Mucosa of gallbladder (tissue), 1 donor: ENCODE measurements at places on chromosomes 1 and 21. TPM values are rescaled to one million over a fixed set of nuclear protein-coding genes. Genes with fewer than 3 reads are reported as not detected.

DNA sequence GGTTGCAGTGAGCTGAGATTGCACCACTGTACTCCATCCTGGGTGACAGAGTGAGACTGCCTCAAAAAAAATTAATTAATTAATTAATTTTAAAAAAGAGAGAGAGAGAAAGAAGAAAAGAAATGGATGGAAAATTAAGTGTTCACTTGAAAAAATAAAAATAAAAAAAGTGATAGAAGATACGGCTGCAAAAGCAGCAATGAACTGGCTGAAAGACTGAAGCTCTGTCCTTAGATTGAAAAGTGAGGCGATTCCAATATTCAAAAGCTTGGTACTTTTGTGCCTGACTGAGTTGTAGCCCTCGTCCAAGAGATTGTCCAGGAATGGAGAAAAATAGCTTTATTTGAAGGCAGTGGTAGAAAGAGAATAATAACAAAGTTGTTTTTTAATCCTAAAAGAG lies 154.6 kb downstream of the ADSS2 start:
- no peak for DNase-seq

DNA sequence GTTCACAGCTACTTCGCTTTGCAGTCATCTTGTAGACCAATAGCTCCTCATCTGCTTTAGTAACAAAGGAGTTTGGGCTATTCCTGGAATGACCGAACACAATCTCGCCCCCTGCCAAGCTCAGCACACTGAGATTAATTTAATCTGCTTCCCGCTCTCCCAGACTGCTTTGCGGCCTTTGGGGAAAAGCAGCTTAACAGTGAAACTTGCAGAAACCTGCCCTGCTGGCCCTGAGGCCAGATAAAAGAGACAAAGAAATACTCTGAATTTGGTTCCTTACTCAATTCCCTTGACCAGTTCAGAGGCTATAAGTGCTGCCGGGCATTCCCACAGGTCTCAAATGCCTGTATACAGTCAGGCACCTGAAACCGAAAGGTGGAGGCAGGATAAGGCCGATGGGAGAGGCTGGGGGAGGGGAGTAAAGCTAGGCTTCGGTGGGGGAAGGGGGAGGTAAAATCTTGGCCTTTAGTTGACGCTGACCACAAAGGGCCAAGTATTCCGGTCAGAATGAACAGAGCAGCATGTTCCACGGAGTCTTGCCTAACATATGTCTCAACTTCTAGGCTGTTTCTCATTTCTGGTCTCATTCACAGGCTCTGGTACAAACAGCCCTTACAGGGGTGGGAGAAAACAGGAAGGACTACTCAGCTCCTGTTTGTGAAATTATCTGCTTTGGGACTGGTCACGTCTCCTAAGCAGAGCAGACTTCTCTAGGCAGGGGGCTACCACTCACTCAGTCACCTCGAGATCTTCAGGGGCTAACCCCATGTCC lies 17.7 kb upstream of the A3GALT2 start:
- peak; percentile 50 for DNase-seq

GRCh38 chr1:154784416-154784815 lies 85.7 kb downstream of the KCNN3 start:
- no peak for DNase-seq

DNA sequence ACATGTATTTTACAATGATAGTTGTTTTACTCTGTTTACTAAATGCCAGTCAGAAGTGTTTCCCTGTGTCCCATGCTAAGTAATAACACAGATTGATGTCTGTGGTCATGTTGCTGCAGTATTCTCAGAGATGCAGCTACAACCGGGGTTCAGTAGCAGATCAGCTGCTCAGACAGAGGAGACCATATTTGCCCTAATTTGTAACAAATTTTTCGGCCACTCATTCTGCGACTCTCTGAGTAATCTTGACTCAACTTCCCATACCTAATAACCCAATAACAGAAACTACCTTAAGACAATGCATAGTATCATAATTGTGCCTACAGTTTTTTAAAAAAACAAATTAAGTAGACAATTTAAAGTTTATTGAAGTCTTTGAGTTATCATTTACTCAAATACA lies 32.6 kb downstream of the NIBAN1 start:
- no peak for DNase-seq

Gene RUNX3
- 7.4 TPM for total RNA-seq

DNA sequence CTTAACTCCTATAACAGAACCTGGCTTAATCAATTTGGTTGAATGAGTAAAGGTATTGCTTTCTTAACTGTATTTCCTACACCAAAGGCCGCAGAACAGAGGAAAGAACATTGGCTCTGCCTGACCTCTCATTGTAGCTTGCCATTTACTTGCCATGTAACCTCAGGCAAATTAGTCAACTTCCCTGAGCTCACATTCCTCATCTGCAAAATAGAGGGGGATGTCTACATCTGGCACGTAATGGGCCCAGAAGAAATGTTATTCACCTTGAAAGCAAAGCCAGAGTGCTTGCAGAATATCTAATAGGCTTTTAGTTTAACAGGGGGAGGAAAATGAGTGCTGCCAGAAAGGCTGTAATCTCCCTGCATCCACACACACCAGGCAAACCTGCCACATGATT lies 44.3 kb downstream of the LAMC2 start:
- no peak for DNase-seq

DNA sequence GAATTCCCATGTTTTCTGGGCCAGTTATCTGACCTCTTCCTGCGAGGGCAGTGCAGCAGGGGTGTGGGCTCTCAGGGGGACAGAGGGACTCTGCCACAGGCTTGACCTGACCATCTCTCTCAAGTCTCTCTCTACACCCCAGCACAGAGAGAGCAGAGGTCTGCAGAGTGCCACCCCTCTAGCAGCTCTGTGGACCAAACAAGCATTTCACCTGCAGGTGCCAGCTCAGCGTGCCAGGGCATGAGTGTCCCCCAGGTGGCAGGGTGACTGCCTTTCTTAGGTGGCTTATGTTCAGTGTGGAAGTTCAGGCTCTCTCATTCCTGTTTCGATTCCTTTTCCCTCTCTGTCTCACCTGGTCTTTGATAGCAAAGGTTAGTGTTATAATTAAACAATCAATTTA lies 191.3 kb downstream of the CACNA1E start:
- DNase-seq, result no peak

DNA sequence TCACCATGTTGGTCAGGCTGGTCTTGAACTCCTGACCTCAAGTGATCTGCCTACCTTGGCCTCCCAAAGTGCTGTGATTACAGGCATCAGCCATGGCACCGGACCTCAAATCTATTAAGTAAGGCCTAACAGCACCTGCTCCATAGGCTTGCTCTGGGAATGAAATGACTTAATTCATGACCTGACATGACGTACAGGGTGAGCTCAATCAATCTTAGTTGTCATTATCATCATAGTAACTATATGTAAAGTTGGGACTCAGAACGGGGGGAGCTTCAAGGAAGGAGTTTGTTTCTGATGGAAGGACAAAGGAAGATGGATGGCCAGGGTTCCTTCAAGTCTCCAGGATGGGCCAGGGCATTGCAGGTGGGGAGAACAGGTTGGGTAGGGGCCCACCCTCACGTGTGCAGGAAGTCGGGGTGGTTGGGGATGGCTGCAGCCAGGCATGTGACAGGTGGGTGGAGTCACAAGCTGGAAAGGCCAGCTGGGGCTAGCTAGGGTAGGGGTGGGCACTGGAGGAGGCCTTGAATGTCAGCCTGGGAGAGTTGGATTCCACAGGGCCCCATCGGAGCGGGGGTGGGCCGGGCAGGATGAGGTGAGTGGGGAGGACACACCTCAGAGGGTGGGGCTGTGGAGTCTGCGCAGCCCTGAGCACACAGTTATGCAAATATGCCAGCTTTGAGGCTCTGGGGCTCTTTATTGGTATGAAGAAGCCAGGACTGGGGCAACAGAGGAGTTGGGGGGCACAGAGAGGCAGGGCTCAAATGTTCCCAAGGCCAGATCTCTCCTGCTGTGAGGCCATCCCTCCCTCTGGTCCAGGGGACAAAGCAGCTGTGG lies 9.6 kb downstream of the TRIM62 start:
- DNase-seq, result no peak

Gene C1orf87
- not detected for total RNA-seq

DNA sequence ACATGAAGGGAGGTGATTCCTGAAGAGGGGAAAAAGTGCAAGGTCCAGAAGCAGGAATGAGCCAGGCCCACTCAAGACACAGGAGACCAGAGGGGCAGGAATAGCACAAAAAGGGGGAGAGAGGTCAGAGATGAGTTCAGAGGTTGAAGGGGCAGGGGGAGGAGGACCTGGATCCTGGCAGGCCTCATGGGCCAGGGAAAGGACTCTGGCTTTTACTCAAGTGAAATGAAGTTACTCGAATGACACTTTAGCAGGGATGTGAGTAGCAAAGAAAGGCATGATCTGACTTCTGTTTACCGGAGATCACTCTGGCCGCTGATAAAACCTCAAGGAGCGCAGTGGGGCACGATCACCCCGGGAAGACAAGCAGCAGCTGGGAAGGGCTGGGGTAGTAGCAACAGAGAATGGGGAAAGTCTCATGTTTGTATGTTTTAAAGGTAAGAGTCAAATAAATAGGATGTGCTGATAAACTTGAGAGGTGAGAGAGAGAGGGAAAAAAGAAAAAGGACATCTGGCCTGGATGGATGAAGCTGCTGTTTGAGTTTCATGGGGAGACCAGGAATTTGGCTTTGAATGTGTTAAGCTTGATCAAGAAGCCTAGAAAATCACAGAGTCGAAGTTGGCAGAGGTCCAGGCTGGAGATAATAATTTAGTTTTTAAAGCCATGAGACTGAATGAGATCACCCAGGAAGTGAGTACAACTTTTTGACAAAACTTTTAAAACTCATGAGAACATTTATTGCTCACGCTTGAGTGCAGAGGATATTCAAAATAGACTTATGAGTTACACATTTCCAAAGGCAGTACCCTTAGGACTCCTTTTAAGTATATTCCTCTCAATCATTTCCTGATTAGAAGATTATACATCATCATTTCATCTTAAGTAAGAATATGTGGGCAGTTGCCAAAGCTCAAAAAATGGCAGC lies 156.0 kb downstream of the RERE start:
- DNase-seq, result no peak

DNA sequence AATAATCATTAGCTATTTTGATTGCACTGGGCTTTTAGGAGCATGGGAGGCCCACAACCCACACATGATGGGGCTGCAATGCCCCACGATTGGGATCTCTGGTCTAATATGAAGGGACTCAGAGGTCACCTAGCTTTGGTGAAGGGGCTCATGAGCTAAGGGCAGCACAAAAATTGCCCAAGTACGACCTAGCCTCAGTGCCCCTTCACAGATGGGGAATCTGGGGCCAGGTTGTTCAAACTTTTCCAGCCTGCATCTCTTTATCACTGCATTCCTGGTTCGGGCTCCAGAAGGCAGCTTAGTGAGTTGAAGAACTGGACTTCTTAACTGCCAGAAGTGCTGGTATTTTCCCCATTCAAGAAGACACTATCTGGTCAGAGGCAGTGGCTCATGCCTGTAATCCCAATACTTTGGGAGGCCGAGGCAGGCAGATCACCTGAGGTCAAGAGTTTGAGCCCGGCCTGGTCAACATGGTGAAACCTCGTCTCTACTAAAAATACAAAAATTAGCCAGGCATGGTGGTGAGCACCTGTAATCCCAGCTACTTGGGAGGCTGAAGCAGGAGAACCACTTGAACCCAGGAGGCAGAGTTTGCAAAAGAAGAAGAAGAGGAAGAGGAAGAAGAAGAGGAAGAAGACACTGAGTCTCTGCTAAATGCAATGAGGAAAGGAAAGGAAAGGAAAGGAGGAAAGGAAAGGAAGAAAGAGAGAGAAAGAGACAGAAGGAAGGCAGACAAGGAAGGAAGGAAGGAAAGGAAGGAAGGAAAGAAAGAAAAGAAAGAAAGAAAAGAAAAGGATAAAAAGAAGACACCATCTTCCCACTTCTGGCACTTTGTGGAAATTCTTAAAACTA lies 258.5 kb upstream of the IRF2BP2 start:
- no peak for DNase-seq

DNA sequence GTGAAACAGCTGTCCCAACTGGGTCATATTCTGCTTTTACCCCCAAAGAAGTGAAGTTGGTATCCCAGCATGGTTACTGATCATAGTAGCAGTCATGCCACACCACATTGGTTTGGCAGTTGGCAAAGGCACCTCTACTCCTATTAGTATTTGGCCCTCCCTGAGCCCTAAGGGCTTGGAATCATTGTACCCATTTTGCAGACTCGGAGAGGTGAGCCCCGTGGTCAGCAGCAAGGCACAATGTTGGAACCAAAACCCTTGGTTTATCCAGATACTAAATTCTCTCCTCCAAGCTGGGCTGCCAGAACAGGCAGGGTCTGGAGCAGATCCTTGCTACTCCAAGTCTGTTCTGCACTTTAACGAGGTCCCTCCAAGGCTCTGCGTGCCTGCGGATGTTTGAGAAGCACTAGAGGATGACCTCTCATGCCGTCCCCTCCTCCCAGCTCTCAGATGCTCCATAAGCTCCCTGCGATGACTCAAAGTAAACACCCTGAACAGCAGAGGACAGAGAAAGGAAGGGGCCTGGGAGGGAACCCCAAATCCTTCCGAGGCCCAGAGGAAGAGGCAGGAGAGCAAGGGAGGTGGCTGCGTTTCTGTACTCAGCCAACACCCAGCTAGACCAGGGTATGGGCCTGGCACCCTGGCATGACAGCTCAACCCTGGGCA lies 89.3 kb downstream of the PAX7 start:
- no peak for DNase-seq

DNA sequence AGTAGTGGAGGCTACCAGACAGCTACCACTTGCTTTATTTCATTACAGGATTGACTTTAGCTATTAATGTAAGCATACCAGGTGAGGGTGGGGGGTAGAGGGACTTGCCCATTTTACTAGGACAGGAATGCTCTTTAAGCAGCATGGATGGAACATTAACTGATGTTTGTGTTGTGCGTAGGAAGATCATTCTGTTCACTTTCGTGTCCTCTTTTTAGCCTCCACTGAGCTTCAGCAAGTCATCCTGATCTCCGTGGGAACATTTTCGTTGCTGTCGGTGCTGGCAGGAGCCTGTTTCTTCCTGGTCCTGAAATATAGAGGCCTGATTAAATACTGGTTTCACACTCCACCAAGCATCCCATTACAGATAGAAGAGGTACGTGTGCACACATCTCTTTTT lies 29.3 kb downstream of the IFNGR2 start:
- DNase-seq, result no peak

DNA sequence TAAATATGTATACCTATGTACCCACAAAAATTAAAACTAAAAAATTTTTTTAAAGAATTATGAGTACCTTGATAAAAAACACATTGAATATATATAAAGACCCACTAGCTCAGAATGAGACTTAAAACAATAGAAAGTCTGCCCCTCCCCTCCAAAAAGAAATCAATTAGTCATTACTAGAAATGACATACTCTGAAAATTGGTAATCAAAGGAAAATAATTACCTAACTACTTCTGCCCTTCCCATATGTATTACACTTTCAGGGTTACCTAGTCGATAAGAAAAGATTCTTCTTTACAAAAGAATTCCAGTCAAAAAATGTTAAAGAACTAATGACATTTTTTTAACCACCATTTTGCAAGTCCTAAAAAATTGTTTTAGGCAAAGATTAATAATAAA lies 34.7 kb downstream of the VAV3 start:
- DNase-seq, result no peak

Gene ANKRD65
- total RNA-seq, result 10.1 TPM

Gene TRAPPC3
- total RNA-seq, result 57.7 TPM

Gene SPRR2E
- total RNA-seq, result not detected

Gene MTARC1
- total RNA-seq, result 13.2 TPM

Gene GSTM4
- 44.1 TPM for total RNA-seq

- no peak for DNase-seq
Observed at GRCh38 chr1:185398599-185398998, 81.6 kb upstream of the IVNS1ABP start.
